ENCODE measurements at places on chromosomes 3 and 15.

GRCh38 chr15:82792068-82792467 is 13.8 kb downstream of the FSD2 start:
- DNase-seq: no peak

DNA sequence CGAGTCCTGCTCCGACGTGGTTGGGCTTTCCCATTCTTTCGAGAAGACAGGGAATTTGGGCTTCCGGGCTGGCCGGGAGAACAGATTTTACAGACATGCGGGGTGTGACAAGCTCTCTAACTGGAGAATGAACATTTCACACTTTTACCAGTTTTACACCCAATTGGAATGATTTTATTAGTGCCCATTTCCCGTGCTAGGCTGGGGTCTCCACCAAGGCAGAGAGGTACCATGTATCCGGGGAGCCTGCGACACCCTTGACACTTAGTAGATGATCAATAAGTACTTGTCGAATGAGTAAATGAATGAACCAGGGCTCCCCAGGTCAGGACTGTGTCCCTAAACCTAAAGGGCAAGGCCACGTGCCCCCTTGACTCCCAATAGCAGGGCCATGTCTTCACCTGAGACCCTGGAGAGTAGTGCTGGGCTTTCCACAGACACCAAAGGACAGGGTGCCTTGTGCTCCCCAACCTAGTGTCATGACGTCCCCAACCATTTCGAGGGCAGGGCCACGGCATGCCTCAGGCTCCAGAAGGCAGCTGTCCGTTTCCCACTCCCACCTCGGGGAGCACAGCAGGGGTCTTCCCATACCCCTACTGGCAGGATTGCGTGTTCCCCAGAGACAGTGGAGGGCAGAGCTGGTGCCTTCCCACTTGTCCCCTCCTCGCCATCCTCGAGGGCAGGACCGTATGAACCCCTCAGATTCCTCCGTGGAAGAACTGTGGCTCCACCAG is 679 bp upstream of the MYD88 start:
- peak; percentile 69 for DNase-seq

DNA sequence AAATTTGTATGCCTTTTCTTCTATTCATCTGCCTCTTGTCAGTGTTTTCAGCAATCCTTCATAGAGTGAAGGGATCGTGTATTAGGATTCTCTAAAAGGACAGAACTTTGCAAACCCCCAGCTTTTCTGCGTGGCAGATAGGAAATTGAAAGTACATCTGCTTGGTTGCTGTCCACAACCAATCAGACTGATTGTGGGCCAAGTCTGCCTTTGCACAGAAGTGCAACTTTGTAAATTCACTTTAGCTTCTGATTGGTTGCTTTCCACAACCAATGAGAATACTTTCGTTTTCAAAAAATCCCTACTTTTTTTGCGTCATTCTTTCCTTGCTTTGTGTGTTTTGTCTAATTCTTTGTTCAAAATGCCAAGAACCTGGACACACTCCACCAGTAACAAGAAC is 847.4 kb downstream of the FHIT start:
- DNase-seq: no peak

DNA sequence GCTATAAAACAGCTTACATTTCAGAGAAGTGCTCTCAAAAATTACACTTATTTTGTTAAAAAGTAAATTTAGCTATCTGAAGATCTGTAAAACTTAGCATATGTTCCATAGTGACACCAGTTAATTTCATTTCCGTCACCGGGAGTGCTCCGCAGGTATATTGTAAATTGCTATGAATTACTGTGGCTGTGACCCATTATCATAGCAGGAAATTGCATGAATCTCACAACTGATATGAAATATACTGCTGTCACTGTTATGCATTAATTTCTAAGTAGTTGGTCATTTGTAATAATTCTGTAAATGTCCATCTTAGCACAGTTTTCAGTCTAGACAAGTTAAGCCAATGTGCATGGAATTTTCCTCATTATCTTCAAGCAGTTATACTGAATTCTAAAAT is 91.2 kb downstream of the EPHA3 start:
- DNase-seq: no peak

DNA sequence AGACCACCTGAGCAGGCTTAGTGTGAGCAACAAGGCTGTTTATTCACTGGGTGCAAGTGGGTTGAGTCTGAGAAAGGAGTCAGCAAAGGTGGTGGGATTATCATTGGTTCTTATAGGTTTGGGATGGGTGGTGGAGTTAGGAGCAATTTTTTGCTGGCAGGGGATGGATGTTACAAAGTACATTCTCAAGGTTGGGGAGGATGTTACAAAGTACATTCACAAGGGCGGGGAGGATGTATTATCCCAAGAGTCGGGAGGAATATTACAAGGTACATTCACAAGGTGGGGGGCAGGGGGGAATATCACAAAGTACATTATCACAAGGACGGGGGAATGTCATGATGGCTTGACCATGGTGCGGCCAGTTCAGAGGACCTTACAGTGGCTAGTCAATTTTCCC is 32.9 kb upstream of the OSBPL11 start:
- DNase-seq: no peak

DNA sequence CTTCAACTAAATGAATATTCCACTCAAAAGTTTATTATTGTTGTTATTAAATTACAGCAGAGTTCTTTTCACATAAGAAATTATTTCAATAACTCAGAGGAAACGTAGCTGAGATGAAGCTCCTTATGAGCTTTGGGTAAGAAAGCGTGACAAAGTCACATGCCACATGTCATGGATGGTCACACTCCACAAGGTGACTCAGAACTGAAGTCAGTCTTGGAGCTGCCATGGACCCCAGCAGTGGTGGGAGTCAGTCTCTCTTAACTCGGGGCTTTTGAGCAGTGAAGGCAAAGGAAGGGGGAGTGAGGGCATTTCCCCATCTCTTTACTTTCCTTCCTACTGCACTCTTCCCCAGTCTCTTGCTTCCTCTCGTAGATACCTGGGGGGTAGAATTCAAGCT is 87.5 kb upstream of the FAM3D start:
- DNase-seq: no peak

DNA sequence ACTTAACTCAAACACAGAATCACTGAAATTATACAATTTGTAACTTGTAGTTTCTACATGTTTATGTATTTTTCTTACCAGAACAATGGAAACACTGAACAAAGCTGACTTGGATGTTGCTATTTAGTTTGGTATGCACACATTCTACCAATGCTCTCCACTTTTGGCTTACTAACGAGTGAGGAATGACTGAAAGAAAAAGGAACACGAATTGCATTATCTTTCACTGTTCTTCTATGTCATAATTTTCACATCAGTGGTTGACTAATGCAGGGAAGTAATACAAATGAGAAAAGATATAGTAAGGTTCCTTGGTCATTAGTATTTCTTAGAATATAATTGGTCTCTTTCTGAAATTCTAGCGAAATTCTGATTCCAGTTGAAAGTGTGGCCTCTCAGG is 9.8 kb upstream of the CNTN3 start:
- DNase-seq: no peak

- DNase-seq: no peak
Measured at GRCh38 chr3:179788996-179789395, 136.2 kb downstream of the USP13 start.

DNA sequence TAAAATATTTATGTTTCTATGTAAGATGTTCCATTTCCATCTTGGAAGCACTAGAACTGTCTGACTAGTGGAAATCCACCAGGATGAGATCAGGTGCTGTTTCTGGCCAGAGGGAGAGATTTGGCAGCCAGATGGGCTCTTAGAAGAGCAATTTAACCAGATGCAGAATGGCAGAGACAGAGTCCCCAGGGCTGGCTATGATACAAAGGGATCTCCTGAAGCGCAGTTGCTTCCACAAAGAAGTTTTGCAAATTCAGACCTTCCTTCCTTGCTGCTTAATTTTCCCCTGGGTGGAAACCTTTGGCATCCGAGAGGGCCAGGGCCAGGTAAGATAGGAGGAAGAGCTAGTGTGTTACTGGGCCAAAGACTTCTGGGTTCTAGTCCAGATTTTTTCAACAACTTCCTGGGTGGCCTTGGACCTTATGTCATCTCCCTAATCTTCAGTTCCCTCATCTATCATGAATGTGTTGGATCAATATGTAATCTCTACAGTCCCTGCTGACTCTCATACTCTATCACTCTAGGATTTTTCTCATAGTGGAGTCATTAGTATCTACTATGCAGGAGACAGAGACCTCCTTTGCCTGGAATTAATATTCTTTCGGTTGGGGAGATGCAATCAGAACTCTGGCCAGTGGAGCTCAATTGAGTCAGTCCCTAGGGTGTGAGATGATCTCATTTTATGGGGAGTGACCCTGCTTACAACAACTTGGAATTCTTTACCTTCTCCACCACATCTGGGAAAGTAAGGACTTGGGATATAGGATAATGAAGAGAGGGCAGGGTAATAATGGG is 41.1 kb upstream of the NDUFB4 start:
- no peak for DNase-seq

- no peak for DNase-seq
Measured at GRCh38 chr15:48059791-48060190, 61.0 kb upstream of the SLC24A5 start.

DNA sequence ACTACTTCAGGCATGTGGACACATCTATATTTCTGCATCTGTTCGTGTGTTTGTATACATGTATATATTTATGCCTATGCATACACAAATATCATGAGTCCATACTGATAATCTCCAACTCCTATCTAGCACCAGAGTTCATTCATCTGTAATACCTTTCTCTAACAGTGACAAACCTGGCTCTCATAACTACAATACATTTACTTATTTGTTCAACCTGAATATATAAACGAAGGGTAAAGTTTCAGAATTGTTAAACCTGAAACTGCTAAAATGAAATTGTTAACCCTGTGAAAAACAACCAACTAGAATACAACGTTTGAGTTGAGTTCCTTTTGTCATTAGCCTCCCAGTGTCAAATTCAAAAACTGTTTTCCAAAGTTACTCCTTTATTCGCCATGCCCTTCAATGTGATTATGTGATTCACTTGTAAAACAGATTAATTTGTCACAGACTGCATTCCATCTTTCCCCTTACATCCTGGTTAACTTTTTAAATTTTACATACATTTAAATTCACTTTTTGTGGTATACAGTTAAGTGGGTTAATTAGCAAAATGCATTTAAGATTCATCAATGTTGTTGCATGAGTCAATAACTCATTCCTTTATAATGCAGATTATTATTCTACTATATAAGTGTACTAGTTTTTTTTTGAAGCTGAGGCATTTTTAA is 58.5 kb downstream of the PIK3R4 start:
- DNase-seq: no peak

GRCh38 chr3:190619761-190620160 is 105.9 kb downstream of the IL1RAP start:
- no peak for DNase-seq

DNA sequence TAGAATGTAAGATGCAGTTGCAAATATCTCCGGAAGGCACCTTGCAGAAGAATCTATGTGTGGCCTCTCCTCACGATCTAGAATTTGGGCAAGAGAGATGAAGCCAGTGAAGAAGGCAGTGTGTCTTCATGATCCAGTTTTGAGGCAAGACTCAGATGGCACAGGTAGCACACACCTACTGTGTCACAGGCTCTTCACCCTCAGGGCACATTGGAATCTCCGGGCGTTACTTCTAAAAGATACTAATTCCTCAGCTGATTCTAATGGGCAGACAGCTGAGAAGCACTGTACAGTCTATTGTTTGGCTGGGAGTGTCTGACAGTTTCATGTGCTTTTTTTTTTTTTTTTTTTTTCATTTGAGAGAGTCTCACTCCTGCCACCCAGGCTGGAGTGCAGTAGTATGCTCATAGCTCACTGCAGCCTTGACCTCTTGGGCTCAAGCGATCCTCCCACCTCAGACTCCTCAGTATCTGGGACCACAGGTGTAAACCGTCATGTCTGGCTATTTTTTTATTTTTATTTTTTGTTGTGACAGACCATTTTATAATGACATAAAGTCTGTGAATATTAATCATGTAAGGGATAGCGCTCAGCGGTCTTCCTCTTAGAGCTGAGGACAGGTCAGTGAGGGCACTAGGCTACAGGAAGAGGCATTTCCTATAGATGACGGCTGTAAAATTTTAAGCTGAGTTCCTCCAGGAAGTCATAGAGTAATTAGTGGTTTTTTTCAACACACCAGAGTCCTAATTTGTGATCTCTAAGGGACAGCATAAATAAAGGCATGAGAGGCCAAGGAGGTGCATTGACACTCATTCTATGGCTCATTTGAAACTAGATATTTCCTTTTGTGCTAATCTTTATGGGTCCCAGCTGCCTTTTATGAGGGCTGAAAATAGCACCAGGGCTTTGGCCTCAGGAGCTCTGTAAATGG is 4.0 kb downstream of the C3orf52 start:
- no peak for DNase-seq

DNA sequence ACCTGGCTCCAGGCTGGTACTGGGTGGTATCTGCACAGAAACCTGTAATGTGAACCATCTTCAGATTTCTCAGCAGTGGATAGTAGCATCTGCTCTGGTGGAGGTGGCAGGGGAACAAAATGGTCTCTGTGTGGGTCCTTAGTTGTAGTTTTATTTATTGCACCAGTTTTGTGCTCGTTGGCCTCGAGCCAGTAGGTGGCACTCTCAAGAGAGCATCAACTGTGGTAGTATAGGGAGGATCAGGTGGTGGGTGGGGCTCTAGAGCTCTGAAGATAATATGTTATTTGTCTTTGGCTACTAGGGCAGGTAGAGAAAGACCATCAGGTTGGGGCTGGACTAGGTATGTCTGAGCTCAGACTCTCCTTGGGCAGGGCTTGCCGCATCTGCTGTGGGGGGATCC is 254.0 kb upstream of the GPR149 start:
- no peak for DNase-seq

GRCh38 chr15:55638764-55639163 is 50.6 kb upstream of the PYGO1 start:
- no peak for DNase-seq

DNA sequence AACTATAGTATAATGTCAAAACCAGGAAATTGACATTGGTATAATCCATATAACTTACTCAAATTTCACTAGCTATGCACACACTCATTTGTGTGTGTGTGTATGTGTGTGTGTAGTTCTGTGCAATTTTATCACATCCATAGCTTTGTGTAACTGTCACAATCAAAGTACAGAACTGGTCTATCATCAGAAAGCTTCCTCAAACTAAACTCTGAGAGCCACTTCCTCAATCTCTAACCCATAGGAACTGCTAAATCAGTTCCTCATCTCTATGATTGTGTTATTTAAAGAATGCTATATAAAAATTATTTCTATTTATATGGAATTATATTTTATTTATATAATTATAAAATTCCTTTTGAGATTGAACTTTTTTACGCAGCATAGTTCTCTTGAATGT is 18.1 kb downstream of the LNP1 start:
- DNase-seq: no peak

GRCh38 chr3:28799084-28799483 is 450.5 kb upstream of the AZI2 start:
- no peak for DNase-seq

DNA sequence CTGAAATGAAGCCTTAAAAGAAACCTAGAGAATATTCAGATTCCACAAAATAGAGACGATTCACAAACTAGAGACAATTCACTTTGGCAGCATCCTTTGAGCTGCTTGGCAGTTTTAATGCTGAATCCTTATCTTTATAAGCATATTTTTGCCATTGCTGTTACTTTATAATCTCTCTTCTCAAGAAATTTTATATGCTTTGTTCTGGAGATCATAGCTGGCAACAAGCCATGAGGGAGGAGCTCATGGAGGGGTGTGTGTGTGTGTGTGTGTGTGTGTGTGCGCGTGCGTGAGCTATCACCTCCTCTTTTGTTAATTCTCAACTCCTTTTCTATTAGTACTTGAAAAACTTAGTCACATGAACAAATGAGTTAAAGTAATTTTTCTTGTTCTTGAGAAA is 495.0 kb upstream of the RGMA start:
- no peak for DNase-seq

GRCh38 chr3:146226881-146227280 is 24.0 kb downstream of the PLSCR4 start:
- no peak for DNase-seq
